ENCODE measurements at places on chromosomes 11 and 22.
A peak's percentile ranks its signal among the peaks of the same experiment; 100 is the strongest.

DNA sequence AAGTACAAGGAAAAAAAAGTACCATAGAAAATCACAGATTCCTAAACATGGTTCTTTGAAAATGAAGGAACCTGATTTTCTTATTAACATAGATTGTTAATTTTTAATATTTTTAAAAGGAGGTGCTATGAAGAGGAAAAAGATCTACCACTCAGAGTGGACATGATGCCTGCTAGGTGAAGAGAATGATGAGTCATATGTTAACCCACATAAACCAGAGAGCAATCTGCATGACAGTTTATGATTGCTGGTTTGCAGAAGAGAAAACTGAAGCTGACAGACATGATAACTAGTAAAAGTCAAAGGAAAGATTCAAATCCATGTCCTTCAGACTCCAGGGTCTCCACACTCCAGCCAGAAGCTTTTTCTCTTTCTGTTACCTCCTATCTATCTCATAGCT, 1231.7 kb downstream of the LRRC4C start:
- DNase-seq = no peak

DNA sequence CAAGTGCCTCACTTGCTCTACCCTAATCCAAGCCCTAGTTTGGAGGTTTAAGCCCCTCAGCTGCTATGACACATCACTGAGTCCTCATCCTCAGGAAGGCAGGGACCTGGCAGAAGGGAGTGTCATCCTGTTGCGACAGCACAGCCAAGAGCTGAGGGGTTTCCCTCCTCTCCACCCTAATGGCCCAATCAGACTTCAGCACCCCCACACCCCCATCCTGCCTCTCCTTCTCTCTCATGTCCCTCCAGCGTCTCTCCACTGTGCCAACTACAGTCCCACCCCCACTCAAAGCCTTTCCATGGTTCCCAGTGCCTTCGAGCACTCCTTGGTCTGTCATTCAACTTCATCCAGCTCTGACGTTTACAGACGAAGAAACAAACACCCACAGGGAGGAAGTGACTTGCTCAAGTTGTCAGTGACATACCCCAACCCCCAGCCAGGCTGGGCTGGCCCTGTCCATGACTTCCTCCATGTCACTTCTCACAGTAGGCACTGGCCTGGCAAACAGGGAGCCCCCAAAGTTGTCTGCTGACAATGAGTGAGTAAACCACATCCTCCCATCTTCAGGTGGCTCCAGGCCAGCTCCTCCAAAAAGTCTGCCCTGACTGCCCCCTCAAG, 15.6 kb downstream of the ARAP1 start:
- no peak for DNase-seq

- DNase-seq = no peak
Measured at GRCh38 chr11:24181395-24182047, 315.3 kb upstream of the LUZP2 start.

GRCh38 chr11:107545101-107545514, 20.4 kb downstream of the ALKBH8 start:
- DNase-seq = no peak

- no peak for DNase-seq
Measured at GRCh38 chr22:43925433-43926348, 2.1 kb downstream of the PNPLA3 start.

DNA sequence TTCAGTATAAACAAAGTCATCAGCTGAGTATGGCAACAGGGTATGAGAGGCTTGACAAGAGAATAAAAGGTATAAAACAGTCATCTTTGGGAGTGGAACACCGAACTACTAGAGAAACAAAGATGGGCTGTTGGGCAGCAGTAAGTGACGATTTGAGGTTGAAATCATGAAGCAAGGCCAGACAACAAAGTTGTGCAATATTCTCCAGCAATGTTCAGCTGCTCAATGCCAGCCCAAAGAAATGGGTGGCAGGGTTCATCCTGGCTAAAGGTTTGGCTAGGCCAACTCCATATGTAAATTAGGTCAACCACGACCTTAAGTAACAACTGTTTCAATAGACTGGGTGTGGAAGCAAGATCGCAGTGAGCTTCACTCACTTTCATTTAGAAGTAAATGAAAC, 6.2 kb downstream of the APIP start:
- DNase-seq = no peak

DNA sequence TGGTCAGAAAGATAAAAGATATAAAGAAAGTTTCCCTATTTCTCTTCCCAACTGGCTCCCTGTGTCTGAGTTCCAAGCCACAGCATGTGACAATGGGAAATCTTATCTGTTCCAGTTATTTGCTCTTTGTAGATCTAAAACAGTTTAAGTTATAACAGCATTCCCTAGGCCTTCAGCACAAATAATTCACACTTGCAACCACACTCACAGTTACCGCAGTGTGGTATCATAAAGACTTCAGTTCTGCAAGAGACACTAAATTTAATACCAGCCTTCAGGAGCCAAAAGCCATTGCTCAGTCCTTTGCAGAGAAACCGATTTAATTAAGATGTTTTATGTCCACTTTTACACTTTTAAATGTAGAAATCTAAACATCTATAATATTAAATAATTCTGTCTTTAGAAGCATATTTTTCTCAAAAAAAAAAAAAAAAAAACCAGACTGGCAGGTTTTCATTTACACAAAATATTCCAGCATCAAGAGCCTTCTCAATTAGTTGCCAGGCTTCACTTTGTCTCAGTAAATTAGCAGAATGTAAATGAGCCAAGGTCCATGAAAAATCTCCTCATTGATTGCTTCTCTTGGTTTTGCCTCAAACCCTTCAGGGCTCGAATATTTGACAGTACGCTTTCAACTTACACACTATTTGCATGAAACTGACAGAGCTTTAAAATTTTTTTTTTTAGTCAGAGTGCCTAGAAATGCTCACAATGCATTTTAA, 300.0 kb upstream of the DDI1 start:
- no peak for DNase-seq

GRCh38 chr11:27380771-27381170, 17.8 kb upstream of the CCDC34 start:
- no peak for DNase-seq

DNA sequence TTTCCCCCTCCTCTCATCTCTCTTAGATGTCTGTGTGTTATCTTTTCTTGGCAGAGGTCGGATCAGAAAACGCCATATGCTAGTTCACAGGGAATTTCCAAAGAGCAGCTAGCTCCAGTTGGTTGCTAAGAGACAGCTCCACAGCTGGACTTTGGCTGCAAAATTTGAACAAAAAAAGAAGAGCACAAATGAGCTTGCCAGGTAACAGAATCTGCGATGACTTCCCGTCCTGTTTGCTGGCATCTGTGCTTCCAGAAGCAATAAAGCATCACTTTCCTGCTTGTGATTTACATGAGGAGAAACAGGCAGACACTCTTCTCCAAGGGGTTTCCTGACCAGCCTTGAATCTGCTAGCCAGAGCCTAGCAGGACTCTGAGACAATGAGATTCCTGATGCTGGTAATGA, 596.0 kb upstream of the B3GAT1 start:
- DNase-seq = no peak

- no peak for DNase-seq
Measured at GRCh38 chr11:46856605-46857343, 10.7 kb upstream of the CKAP5 start.

GRCh38 chr11:129999407-129999806, 3.2 kb downstream of the PRDM10 start:
- DNase-seq = no peak

DNA sequence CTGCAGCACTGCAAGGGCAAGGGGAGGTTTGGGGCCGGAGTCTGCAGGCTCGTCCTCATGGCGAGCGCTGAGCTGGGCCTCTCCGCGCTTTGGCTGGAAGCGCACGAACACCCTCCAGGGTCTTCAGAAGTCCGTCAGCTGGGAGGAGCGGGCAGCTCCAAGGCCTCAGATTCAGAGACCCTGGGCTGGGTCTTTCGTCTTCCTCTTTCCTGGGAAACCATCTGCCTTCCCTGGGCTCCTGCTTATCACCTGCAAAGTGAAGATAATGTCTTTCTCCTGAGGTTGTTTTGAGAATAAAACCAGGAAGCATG, 525.6 kb downstream of the BRD1 start:
- DNase-seq = no peak

GRCh38 chr11:112558691-112559090, 298.0 kb upstream of the PLET1 start:
- no peak for DNase-seq

DNA sequence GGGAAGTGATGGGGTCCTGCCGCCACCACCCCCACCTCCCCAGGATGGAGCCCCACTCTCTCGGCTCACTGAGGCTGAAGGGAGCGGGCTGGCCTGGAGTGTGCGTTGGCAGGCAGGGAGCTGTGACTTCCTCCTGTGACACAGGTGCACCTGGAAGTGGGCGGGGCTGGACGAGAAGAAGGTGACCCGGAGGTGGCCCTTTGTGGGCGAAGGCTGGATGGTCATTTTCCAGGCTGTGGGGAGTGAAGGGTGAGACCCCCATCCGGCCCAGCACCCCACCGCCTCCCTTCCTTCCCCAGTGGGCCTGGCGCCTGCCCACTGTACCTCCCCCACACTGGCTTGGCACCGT, 15.3 kb downstream of the IL17REL start:
- no peak for DNase-seq

DNA sequence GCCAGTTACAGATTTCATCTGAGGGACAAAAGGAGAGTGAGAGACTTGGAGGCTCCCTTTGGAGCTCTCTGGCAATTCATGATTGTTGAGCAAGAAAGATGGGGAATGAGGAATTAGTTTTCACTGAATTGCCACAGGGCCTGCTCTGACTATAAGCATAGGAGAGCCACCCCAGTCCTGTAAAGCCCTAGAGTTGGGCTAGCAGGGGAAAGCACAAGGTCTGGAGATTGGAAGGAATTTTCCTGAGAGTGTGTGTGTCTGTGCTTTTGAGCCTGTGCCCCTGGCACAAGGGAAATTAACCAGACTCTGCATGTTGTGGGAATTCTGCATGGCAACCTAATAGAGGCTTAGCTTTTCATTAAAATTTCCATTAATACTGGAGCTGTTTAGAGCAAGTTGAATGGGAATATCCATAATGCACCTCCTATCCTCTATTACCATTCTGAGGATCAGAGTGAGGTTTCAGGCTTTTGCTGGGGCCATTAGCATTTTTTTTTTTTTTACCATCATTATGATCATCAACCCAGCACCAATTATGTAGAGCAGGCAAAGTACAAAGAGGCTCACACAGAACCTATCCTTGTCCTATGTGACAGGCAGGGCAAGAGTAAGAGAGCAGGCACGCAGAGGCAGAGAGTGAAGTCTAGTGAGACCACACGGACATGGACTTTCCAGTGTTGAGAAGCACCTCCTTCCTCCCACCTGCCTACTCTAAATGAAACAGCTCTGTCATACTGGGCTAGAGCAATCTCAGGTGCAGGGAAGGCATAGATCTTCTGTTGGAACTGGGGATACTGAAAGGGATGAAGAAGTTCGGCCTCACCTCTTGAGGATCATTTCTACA, 308.5 kb downstream of the ST3GAL4 start:
- no peak for DNase-seq

- no peak for DNase-seq
Measured at GRCh38 chr11:116421529-116422185, 351.1 kb downstream of the BUD13 start.

GRCh38 chr11:63608353-63609345, 5.6 kb downstream of the PLAAT3 start:
- DNase-seq = no peak

GRCh38 chr11:7672960-7673723, at the start of gene CYB5R2:
CYB5R2 (minus strand) TSS chr11:7673500; CDS start chr11:7672825, 675 bp downstream.
- peak; percentile 78 for DNase-seq

- peak; percentile 7 for DNase-seq
Measured at GRCh38 chr11:29159552-29160465, 857.0 kb downstream of the KCNA4 start.

DNA sequence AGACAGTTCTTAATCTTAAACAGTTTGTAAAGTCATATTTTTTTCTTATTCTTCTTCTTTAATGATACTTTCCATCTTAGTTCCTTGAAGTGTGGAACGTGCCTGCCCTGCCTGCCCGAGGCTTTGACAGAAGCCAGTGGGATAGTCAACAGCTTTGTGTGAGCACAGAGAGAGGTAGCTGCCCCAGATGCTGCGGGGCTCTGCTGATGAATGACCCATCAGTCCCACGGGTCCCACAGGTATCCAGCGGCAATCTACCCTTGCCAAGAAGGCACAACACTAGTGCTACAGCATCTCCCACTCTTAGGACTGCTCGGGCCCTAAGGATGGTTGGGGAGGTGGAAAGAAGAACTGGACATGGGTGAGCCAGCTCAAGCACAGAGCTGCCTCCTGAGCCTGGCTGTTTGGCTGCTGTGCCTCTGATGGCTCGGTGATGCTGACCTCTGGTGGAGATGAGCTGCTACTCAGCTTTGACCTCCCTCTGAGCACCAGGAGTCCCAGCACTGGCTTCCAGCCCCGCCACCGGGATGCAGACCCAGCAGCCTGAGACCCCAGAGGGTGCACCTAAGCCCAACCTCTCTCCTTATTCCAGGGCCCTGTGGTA, 11.8 kb upstream of the APLNR start:
- peak; percentile 29 for DNase-seq

DNA sequence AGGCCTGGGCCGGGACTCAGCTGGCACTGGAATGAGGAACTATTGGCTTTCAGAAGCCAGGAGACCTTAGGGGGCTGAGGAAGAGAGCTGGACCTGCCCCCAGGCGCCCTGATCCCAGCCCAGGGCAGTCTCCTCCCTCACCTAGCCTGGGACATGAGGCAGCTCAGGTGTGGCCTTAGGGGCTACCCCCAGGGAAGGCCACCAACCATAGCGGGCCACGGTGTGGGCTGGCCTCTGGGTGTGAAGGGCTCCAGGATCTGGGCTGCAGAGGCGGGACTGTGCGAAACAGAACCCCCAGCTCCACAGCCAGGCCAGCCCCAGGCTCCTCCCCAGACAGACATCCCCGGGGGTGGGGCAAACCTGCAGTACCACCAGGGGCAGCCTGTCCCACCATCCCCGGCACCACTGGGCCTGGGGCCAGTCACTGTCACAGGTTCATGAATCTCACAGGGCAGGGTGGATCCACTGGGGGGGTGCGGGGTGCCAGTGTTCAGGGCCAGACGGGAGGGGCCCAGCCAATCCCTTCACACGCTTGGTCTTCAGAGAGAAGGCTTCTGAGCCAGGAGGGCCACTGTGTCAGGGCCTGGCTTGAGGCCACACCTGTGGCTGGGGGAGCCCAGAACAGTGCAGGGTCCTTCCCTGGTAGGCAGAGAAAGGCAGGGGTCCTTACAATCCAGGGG, 3.5 kb downstream of the PLXNB2 start:
- DNase-seq = peak; percentile 45

DNA sequence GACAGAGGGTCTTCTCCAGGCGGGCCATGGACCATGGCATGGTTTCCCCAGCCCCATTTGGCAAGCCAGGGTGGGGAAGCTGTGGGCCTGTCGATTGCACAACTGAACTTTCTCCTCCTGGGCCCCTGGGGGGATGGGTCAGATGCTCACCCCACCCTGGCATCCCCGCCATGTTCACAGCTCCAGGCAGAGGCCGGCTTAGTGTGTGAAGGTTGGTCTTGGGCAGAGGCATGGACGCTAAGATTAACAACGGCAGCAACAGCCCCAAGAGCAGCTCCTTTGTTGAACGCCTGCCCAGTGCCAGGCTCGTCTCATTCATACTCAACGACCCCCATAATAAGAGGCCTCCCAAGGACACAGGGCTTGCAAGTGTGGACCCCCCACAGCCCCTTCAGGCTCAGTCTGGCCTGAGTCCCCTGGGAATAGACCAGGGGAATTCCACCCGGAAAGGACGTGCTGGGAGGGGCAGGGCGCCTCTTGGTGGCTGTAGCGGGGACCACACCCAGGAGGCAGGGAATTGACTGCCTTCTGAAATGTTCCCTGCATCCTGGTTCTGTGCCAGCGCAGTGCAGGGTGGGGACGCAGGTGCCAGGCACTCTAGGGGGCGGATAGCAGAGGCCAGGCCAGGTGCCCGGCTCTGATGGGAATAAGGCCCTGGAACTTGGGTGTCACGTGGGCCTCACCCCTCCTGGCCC, 8.3 kb downstream of the TSPO start:
- DNase-seq = no peak
